ENCODE measurements at places on chromosomes 7 and 10. TPM values are rescaled to one million over a fixed set of nuclear protein-coding genes. Genes with fewer than 3 reads are reported as not detected.

NRBF2 gene
- 27.8 TPM for total RNA-seq

UNCX gene
- 0.09 TPM for total RNA-seq

ENTPD1 gene
- total RNA-seq = not detected

NET1 gene
- total RNA-seq = 82.4 TPM

IFIT1 gene
- total RNA-seq = 7.0 TPM

TMEM229A gene
- not detected for total RNA-seq

GBX1 gene
- 0.17 TPM for total RNA-seq

CC2D2B gene
- not detected for total RNA-seq

LBX1 gene
- not detected for total RNA-seq

SPDYE2 gene
- not detected for total RNA-seq

UNC5B gene
- total RNA-seq = 0.48 TPM

FANK1 gene
- total RNA-seq = 3.0 TPM

CDK13 gene
- 20.7 TPM for total RNA-seq

TUBAL3 gene
- 0.48 TPM for total RNA-seq

SEMA3A gene
- 5.7 TPM for total RNA-seq

PLAU gene
- 123 TPM for total RNA-seq

MUC3A gene
- 17.6 TPM for total RNA-seq

CHN2 gene
- not detected for total RNA-seq

CYP2C9 gene
- total RNA-seq = not detected

NEUROD6 gene
- total RNA-seq = not detected

SEMA3D gene
- not detected for total RNA-seq

MMRN2 gene
- 1.2 TPM for total RNA-seq

CACNB2 gene
- not detected for total RNA-seq

CADPS2 gene
- 0.08 TPM for total RNA-seq

TSC22D4 gene
- total RNA-seq = 29.3 TPM

ZNF107 gene
- 2.5 TPM for total RNA-seq

DNAJC12 gene
- total RNA-seq = 65.1 TPM

RAPGEF5 gene
- 0.12 TPM for total RNA-seq

HIBADH gene
- 43.8 TPM for total RNA-seq

PDE1C gene
- total RNA-seq = 3.7 TPM

SPOCK2 gene
- total RNA-seq = 0.25 TPM
